ENCODE measurements at places on chromosomes 5 and 9.

DNA sequence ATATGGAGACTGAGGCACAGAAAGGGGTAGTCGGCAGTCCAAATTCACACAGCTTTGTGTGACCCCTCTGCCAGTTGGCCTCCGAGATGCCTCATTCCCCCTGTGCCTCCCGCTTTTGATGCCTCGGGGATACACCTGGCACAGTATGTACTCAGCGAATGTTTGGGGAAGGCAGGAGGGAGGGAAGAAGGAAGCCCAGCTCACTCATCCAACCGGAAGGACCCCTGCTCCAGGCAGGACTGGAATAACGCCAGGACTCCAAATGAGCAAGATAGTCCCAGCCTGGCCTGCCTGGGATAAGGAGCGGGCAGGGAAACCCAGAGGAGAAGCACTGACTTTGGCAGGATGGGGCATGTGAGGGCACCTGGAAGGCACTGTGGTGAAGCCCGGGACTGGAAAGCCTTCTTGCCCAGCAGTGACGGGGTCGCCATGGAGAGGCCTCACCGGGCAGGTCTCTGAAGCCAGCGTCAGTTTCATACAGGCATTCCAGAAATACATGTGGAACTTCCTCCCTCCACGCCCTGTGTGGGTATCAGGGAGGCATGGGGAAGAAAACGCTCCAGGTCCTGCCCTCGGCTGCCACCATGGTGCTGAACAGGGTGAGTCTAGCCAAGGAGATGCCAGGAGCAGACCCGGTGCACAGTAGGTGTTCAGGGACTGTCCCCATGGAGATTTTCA is 20.3 kb downstream of the LMX1B start:
- no peak for DNase-seq

DNA sequence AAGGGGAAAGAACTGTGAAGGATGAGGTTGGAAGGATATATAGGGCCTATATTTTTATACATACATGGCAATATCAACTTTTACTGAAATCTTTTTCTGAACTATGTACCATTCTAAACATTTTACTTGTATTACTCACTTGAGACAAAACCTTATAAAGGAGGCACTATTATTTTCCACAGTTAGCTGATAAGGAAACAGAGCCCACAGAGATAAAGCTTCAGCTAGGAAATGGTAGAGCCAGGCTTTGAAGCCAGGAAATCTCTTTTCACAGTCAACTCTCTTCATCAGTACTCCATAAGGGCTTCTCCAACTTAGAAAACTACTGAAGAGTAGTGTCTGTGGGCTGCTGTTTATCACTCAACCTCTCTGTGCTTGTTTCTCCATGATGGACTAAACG is 613.7 kb downstream of the PRELID2 start:
- DNase-seq = no peak

DNA sequence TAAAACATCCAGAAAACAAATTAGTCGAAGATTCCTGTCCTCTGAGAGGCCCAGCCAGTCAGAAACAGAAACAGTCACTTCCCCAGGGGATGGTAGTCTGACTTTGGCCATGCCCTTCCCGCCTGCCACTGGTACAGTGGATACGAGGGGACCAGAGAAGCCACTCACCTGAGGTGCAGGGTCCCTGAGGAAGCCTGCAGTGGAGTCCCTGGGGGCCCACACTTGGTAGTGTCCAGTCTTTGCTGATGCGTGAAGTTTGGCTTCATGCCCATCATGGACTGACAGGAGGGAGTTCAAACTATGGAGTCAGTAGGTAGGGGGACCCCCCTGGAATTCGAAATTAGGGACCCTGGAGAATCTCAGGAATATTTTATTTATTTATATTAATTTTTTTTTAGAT is 147.5 kb downstream of the DAB2IP start:
- no peak for DNase-seq

DNA sequence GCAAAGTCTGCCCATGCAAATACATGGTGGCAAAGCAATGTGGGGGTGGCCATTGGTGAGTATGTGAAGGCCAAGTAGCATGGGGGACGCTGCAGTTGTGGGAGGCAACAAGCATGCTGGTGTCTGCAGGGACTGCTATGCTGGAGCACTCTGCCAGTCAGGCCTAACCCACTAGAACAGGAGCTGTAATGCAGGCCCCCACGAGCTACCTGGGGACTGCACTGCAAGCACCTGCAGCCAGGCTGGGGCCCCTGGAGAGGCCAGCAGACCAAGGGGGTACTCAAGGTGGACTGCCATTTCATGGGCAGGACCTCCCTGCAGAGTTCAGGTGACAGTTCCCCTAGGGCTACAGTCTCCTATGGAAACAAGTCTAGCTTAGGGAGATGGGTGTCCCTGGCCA is 183.8 kb upstream of the PDE4D start:
- DNase-seq = no peak

- peak; percentile 40 for DNase-seq
These were observed 65.2 kb upstream of the RNF130 start for GRCh38 chr5:180136630-180137381.

- no peak for DNase-seq
These were observed 31.4 kb upstream of the TMOD1 start for GRCh38 chr9:97470076-97470475.

- peak; percentile 49 for DNase-seq
These were observed 68.7 kb downstream of the SEMA4D start for GRCh38 chr9:89428901-89429890.

DNA sequence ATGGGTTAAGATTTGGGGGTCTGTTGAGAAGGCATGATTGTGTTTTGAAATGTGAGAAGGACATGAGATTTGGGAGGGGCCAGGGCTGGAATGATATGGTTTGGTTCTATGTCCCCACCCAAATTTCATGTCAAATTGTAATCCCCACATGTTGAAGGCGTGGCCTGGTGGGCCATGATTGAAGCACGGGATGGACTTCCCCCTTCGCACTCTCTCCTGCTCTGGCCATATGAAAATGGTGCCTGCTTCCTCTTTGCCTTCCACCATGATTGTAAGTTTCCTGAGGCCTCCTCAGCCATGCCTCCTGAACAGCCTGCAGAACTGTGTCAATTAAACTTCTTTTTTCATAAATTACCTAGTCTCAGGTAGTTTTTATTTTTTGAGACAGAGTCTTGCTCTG is 14.7 kb upstream of the NOTCH1 start:
- no peak for DNase-seq

- DNase-seq = no peak
These were observed 49.3 kb downstream of the RICTOR start for GRCh38 chr5:39024884-39025283.

GRCh38 chr5:81269751-81270393 is 31.5 kb upstream of the ZCCHC9 start:
- DNase-seq = no peak

- no peak for DNase-seq
These were observed 87.1 kb upstream of the FCN2 start for GRCh38 chr9:134793288-134794188.

DNA sequence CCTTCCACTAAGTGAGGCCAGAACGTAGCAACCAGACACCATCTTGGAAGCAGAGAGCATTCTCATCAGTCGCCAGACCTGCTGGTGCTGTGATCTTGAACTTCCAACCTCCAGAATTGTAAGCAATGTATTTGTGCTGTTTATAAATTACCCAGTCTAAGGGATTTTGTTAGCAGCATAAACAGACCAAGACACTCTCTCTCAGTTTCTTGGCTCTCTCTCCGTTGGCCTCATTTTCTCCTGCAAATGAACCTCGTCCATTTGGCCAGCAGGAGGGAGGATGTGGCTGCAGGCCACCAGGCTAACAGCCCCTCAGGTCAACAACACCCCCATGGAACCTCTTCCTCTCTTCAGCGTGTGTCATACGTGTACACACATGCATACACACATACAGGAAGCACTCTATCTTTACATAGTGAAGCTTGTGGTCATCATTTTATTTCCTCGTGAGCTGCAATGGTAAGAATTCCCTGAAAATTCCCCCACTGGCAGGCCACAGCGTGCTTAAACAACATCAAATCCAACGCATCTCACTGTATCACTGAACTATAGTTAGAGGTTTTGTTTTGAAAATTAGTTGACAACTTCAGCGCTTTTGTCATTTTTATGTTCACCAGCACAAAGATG is 62.8 kb upstream of the PPP1R26 start:
- DNase-seq = no peak

GRCh38 chr5:10427201-10427600 is 14.5 kb upstream of the ROPN1L start:
- DNase-seq = no peak

DNA sequence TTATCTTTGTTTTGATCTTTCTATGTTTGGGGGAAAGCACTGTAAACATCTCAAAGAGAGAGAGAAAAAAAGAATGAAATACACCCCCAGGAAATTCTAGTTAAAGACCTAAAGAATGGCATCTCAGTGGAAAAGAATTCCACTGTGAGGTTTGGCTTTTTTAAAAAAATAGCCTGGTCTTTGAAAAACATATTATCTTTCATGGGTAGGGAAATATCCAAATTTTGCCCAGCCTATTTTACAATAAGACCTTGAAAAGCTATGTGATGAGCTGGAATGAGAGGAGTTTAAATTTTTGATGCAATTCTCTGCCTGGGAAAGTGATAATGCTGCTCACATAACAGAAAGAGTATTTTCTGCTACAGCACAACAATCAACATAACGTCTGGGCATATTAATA is 348.1 kb upstream of the WWC1 start:
- DNase-seq = no peak

- DNase-seq = no peak
These were observed 361.8 kb downstream of the CDH18 start for GRCh38 chr5:19626211-19626610.

DNA sequence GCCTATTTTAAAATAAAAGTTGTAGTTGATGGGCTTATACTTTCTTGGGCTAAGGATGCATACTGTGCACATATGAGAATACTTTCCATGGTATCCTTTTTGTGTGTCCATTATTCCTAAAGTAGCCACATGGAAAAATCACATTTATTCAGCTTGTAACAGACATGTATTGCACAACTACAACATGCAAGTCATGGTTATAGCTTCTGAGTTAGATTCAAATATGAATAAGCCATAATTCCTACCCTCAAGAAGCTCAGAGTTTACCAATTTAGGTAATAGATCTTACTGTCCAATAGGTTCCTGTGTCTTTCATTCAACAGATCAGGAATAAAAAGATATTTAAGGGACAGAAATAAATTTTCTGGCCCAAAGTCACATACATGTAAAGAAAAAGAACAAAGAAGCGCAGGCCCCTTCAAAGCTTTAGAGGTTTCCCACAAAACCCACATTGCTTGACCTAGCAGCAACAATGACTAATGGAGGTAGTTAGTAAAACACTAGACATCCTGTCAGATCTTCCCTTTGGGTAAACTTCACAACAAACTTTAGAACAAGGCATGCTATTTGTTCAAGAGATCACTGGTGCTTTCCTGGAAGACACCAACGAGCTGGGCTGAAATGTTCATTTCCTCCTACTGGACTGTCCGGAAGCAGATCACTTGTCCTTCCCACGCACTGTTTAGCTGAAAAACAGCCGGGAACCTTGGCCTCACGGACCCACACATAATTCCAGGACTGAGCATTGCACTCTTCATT is 78.4 kb upstream of the ITGA1 start:
- peak; percentile 15 for DNase-seq

- DNase-seq = no peak
These were observed 309.2 kb downstream of the AGTPBP1 start for GRCh38 chr9:85432599-85432998.

DNA sequence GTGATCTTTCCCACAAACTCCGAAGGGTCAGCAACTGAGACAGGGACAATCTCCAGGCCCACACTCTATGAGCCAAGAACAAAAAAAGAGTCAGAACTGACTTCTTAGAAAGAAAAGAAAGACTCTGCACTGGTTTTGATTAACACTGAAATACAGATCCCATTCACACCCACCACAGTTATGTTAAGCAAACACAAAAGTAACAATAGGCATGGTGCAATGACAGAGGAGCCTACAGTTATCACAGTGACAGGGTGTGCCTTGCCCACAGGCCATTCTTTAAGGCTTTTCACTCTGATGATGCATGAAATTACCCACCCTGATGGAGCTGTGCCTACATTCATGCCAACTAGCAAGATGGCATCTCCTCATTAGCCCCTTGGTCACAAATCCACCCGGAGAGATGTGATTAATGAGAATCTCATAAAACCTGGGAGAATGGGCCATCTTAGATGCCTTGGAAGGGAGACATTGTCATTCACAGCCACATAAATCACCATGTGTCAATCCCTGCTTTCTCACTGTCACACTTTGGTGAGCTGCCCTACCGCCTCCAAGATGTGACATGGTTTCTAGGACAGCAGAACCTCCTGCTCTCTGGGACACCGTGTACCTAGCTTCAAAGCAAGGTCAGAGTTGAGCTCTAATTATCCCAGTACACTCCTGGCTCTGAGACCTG is 27.6 kb upstream of the FSTL4 start:
- no peak for DNase-seq

DNA sequence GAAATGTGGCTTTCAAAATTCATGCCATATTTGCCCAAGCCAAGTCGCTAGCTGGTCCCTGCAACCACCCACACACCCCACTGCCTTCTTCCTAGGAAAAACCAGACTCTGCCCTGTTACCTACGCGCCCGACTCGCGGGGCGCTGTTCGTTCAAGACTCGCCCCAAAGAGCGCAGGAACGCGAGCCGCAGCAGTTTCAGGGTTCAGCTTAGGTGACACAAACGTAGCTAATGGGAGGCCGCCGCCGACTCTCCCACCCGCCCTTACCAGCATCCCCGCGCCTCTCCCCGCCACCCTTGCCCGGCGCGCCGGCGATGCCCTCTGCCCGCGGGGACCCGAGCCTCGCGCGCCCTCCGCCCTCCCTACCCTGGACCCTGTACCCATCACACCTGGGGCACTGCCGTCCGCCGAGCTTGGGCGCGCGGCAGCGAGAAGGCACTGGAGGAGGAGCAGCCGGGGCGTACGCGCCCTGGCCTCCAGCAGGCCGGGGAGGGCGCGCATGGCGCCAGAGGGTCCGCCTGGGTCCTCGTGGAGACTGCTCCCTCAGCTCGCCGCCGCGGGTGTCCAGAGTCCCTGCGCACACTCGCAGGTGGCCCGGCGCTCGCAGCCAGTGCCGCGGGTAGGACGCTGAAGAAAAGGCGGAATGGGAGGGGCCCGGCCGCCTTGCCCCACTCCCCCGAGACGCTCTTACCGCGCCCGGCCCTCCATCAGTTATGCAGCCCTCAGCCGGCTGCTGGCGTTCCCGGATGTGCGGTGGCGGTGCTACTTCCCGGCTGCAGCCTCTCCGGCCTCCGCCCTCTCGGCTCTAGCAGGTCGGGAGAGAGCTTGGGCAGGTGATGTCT is at the start of gene EMB:
Gene EMB (minus strand): TSS at position 638 of the 842 bp plus-strand sequence. CDS start 137 bp downstream, at position 501.
- peak; percentile 55 for DNase-seq

- no peak for DNase-seq
These were observed 1495.8 kb downstream of the EFNA5 start for GRCh38 chr5:106174903-106175302.

DNA sequence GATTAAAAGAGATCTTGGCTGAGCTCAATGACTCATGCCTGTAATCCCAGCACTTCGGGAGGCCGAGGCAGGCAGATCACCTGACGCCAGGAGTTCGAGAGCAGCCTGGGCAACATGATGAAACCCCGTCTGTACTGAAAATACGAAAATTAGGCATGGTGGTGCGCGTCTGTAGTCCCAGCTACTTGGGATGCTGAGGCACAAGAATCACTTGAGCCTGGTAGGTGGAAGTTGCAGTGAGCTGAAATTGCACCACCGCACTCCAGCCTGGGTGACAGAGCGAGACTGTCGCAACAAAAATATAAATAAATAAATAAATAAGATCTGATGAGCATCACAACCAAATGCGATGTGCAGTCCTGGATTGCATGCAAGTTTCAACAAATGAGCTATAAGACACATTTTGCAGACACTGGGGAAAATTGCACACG is 8.7 kb upstream of the ENG start:
- no peak for DNase-seq

GRCh38 chr5:52794519-52794918 is 6.8 kb downstream of the ITGA1 start:
- DNase-seq = no peak

GRCh38 chr5:129141696-129142095 is 47.1 kb downstream of the ISOC1 start:
- no peak for DNase-seq

- DNase-seq = no peak
These were observed 1.6 kb upstream of the DHFR start for GRCh38 chr5:80656425-80656824.

Measured in mucosa of descending colon (tissue), 3 donors.